Activated T-cell treated with anti-CD3 and anti-CD28 coated beads for 48 hours (primary cell): ENCODE measurements at places on chromosomes 7 and 10.

DNA sequence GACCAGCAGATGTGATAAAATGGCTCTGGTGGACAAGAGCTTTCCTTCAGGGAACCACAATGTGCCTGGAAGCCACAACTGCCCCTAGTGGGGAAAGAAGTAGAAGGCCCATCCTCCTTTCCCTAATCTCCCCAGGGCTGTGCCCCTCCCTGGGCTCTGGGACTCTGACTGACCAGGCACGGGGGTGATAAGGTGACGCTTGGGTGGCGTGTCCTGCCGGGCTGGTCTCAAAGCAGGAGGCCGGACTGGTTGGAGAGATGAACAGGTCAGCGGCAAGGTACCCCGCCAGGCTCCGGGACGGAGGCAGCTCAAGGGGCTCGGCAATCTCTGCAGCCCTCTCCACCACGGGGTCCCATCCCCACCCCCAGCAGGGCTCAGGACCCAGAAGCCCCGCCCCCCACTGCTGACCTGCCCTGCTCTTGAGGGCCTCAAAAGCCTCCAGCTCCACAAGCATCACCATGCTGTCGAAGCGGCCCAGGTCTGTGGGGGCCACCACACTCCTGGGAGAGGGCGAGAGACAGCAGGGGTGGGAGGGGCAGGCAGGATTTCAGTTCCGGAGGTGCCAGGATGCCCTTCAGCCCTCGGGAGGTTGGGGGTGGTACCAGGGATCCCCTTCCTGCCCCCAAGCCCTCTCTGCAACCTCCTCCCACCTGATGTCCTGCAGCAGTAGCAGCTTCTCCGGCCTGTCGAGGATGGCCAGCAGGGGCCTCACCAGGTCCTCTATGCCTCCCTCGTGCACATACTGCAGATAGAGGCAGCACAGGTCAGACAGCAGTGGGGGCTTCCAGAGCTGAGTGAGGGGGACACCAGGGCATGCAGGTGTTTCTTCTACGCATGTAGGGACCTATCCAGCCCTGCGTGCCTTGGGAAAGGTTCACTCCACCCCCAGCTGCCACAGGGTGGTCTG is 12.2 kb downstream of the LZTS2 start:
- no peak for DNase-seq

GRCh38 chr7:35250452-35250851 is 3.4 kb downstream of the TBX20 start:
- DNase-seq, result no peak

DNA sequence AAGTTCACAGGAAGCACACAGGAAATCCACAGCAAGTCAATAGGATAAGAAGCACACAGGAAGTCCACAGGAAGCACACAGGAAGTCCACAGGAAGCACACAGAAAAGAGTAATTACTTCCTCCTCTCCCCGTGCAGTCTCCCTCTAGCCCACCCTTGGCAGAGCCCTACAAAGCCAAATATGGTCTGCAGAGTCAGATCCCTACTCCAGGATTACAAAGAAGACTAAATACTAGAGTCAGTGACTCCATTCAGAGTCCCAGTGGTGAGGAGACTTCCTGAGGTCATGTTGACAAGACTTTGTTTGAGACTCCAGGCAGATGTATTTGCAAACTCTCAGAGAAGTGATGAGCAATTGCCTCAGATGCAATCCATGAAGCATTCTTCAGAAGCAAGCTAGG is 398.6 kb upstream of the AUTS2 start:
- DNase-seq, result no peak

DNA sequence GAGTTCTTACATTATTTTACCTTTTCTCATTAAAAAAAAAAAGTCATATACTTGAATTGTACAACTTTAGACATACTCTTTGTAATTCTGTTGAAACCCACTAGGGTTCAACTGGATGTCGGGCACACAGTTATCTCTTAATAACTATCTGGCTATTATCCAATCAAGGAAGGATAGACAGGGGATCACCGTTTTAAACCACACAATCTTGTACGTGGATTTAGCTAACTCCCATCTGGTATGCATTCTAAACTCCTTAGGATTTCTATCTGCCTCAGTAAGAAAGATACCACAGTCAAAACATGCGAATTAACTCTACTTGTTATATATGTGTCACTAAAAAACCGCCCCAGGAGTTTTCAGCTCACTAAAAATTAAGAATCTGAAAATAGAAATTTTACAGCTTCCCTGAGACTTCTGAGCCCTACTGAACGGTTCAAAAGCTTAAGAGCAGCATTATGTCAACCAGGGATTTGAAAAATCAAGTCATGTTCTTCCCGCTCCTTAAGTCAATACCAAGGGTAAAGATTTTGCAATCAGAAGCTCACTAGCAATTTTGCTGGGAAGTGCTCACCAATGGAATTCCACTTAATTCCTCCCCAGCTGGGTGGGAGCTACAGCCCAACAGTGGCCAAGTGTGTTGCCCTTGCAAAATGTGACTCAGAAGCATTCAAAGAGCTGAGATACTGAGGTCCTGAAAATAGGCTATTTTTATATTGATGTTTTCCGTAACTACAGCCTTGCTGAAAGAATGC is 267.0 kb downstream of the FRMD4A start:
- DNase-seq, result no peak

GRCh38 chr7:92636018-92636560 is 45.9 kb upstream of the FAM133B start:
- no peak for DNase-seq

- DNase-seq, result no peak
Measured at GRCh38 chr7:44142028-44142427, 896 bp upstream of the MYL7 start.

GRCh38 chr7:650339-651031 is 76.0 kb upstream of the DNAAF5 start:
- no peak for DNase-seq
